ENCODE measurements at places on chromosomes 4 and X.

GRCh38 chr4:7719354-7720174 is 220.1 kb downstream of the AFAP1 start:
- peak; percentile 35 for DNase-seq

- DNase-seq, result no peak
These were observed 227.9 kb downstream of the PTTG2 start for GRCh38 chr4:38188136-38188535.

DNA sequence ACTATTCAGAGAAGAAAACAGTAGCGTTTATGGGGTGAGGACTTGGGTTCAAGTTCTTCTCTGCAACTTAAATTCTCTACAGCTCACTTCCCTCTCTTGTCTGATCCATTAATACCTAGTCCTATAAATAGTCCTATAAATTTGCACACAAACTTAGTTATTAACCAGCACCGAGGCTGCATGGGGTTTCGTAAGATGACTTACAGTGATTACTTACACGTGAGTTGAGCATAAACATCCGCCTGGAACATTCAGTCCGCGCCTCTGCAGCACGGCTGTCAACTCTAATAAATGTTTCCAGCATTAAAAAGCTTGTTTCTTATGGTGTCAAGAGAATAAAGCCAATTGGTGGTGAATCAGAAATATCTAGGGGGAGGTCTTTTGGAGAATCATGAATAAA is 103.0 kb upstream of the ENPP6 start:
- no peak for DNase-seq

GRCh38 chr4:88751258-88752075 is 53.8 kb upstream of the NAP1L5 start:
- no peak for DNase-seq

DNA sequence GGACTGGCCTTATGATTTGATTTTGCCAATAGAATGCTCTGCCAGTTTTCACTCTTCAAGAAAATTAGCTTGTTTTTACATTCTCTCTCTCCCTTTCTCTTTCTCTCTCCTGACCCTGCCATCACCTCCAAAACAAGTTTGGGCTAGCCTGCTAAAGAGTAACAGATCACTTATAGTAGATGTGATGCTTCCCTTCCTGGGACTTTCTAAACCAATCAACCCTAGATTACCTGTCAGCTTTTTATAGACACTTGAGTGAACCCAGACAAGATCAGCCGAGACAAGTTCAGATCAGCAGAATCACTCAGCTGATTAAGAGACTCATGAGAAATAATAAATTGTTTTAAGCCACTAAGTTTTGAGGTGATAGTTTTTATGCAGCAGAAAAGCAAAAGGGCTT is 521.2 kb downstream of the ANKRD50 start:
- no peak for DNase-seq

DNA sequence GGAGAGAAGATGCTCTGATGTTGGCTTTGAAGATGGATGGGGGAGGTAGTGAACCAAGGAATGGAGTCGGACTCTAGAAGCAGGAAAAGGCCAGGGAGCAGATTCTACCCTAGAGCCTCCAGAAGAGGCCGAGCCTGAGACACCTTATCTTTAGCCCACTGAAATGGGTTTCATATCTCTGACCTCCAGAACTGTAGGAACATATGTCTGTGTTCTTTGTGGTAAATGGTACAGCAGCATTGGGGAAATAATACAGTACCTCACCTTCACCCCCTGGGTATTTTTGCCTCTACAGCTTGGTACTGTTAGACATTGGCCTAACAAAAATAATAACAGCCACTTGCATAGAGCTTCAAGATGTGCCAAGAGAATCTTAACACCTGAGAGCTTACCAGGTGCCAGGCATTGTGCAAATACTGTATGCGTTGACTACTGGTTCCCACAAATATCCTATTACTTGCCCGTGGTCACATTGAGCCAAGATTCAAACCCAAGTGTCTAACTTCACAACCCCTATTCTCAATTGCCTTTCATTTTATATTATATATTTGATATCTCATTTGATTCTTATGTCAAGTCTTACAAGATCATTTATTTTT is 57.0 kb upstream of the PGM2 start:
- DNase-seq, result no peak

- DNase-seq, result no peak
These were observed 582.3 kb upstream of the DIPK2B start for GRCh38 chrX:45783002-45783401.

DNA sequence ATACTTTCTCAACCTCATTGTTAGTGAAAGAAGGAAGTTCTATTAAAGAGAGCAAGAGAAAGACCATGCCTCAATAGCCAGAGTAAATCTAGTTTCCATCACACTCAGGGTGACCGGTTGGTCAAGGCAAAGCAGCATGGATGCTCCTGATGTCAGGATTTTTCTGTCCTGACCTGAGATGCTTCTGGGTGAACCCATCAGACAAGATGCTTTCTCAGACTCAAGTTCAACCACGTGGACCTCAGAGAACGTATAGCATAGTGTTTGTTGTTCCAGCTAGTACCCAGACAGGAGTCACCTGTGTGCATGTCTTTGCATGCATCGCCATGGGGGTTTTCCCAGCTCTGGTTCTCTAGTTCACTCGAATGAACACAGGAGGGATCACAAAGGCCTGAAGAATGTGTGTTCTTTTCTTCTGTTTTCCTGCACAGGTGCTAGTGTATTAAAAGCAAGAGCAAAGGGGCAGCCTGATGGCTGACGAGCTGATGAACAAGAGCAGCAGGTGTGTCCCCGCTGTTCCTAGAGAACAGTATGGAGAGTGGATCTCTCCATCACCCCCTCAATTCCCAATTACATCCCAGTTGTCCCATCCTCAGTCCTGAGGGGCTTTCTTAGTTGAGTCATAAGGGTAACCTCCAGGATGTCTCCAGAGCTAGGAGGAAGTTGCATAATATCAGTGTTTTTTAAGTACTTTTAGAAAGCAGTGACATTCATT is 110.5 kb upstream of the ENPP6 start:
- DNase-seq, result no peak

DNA sequence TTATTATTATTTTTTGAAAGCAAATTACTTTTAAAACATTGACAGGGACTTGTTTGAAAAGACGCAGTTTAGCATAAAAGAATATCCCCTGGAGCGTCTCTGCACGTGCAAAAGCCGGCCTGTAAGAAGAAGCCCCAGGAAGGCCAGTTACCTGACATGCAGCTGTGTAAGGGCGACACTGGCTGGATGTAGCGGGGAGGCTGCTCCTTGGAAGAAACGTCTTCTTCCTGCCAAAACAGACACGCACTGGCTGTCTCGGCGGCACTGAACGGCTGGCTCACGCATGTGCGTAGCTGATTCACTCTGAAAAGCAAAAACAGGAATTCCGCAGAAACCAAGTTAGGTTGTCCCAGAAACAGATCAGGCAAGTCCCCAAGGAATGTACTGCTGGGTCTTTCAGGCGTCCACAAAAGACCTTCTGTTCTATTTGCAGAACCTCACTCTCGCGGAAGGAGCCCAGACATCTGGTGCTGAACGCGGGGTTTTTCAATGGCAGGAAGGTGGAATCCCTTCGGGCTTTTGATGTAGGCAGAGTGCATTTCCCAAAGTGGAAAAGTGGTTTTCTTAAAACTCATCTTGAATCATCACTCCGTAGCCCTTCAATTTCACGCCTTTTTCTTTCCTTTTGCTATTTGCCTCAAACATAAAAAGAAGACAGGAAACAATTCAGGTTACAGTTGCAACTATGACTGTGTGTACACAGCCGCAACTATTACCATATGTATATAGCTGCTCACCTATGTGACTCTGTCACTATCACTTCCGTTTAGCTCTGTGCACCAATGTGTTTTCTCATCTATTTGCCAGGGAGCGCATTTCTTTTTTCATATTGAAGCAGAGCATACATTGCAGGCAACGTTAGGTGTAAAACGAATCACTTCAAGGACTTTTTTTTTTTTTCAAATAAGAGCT is 38.1 kb upstream of the ARSH start:
- no peak for DNase-seq

- DNase-seq, result no peak
These were observed 246.2 kb downstream of the QDPR start for GRCh38 chr4:17265653-17266052.

DNA sequence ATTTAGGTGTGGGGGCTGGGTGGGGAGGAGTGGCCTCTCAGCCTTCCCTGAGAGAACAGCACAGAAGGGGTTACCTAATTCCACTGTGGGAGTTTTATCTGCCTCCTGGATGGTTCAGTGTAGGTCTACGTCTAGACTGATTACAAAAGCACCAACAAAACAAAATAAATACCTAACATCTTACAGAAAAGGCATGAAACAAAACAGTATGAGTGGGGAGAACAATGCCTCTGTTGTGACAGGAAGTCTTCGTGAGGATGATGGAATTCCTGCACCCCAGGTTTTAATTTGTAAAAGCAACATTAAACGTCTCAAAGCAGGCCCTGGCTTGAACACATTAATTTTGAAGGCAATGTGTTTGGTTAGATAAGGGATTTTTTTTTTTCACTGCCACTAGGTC is 112.1 kb upstream of the GPC4 start:
- no peak for DNase-seq

- DNase-seq, result no peak
These were observed 41.1 kb upstream of the HS3ST1 start for GRCh38 chr4:11469650-11470437.

DNA sequence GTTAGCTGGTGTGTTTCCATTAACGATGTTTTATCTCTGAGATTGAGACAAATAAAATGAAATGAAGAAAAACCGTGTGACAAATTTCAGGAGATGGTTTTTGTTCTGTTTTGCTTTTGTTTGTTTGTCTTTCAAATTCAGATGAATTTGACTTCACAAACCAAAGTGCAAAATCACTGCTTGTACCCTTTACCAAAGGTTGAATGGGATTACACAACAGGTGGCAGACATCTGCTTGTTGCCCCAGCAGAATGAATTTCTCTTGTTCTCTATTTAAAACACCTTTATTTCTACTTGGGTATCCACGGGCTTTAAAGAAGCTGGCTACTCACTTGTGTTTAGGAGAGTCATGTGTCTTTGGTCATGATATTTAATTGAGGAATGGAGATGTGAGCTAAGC is 239.7 kb upstream of the CLNK start:
- no peak for DNase-seq

GRCh38 chr4:127155116-127155515 is 477.6 kb upstream of the INTU start:
- DNase-seq, result no peak

- DNase-seq, result no peak
These were observed 404.4 kb upstream of the RASGEF1B start for GRCh38 chr4:81876106-81876505.

DNA sequence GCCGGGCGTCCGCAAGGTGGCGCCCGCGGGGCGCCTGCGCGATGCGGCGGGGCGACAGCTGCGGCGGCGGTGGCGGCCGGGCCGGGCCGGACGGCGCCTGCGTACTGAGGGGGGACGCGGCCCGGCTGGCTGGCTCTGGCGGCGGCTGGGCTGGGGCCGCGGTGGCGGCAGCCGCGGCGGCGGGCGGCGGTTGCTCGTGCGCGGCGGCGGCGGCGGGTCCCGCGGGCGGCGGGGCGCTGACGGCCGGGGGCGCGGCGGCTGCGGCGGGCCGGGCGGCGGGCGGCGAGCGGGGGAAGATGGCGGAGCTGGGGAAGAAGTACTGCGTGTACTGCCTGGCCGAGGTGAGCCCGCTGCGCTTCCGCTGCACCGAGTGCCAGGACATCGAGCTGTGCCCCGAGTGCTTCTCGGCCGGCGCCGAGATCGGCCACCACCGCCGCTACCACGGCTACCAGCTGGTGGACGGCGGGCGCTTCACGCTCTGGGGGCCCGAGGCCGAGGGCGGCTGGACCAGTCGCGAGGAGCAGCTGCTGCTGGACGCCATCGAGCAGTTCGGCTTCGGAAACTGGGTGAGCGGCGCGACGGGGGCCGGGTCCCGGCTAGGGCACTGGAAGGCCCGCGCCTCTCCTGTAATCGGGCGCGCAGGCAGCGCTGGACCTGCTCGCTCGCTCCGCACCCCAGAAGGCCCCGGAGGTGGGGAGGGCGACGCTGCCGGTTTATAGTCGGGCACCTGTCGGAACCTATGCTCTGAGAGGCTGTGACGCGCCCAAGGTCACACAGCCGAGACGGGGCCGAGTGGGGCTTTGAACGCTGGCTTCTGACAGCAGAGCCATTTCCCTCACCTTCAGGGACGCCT is at the start of gene TADA2B:
TADA2B (plus strand) TSS at position 89 of the 853 bp plus-strand sequence; CDS start at position 297, 208 bp downstream.
- no peak for DNase-seq

GRCh38 chrX:139949703-139950102 is 15.6 kb downstream of the CXorf66 start:
- DNase-seq, result no peak

- DNase-seq, result no peak
These were observed 14.3 kb upstream of the GABRE start for GRCh38 chrX:151988706-151989299.

DNA sequence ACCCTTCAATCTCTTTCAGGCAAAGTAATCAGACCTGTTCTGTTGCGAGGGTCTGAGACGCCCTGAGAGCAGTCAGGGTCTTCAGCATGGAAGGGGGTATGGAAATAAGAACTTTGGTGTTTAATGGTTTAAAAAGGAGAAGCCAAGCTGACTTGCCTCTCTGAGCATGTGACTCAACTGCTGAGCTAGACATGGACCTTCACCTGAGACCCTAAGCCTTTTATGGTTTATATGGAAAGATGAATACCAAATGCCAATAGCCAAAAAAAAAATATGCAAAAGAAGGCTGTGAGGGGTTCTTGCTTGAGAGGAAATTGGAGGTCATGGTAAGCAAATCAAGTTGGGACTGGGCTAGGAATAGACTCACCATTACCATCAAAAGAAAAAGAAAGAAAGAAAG is 30.6 kb downstream of the CHRNA9 start:
- no peak for DNase-seq

- DNase-seq, result no peak
These were observed 1618.0 kb upstream of the PCDH10 start for GRCh38 chr4:131531087-131531486.

GRCh38 chrX:14029039-14029424 is 660 bp downstream of the GEMIN8 start:
- no peak for DNase-seq

- no peak for DNase-seq
These were observed at the start of gene LNX1 for GRCh38 chr4:53591372-53591892. Gene LNX1, minus strand, starts transcription at chr4:53591486. Its CDS starts 17,484 bp downstream, at chr4:53574002.

GRCh38 chr4:2786794-2787229 is 6.1 kb upstream of the SH3BP2 start:
- peak; percentile 14 for DNase-seq

- DNase-seq, result peak; percentile 33
These were observed 40.8 kb downstream of the HTRA3 start for GRCh38 chr4:8310306-8310705.

GRCh38 chr4:118917582-118917981 is 28.9 kb downstream of the SYNPO2 start:
- no peak for DNase-seq

GRCh38 chr4:143302536-143302935 is 34.1 kb upstream of the GAB1 start:
- no peak for DNase-seq

DNA sequence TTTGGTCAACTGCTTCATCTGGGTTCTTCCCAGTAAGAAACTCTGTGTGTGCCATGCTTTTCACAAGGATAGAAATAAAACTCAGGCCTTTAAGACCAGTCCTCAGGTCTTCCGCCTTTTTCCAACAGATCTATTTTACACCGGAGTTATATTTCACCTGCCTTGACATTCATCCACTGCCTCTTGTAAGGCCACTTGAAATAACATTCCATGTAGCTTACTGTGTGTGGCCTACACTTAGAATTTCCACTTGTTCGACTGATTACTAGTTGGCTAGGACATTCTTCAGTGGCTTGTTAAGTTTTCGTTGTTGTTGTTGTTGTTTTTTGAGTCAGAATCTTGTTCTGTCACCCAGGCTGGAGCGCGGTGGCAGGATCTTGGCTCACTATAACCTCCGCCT is 92.8 kb upstream of the UNC5C start:
- DNase-seq, result no peak

GRCh38 chrX:20225488-20225833 is 41.2 kb downstream of the RPS6KA3 start:
- DNase-seq, result no peak

Data from tibial artery (tissue), 4 donors.